ENCODE measurements at places on chromosomes 5 and 9. TPM values are rescaled to one million over a fixed set of nuclear protein-coding genes. Genes with fewer than 3 reads are reported as not detected.

GRCh38 chr5:127595484-127596368 is 53.2 kb upstream of the CTXN3 start:
- DNase-seq: no peak

DNA sequence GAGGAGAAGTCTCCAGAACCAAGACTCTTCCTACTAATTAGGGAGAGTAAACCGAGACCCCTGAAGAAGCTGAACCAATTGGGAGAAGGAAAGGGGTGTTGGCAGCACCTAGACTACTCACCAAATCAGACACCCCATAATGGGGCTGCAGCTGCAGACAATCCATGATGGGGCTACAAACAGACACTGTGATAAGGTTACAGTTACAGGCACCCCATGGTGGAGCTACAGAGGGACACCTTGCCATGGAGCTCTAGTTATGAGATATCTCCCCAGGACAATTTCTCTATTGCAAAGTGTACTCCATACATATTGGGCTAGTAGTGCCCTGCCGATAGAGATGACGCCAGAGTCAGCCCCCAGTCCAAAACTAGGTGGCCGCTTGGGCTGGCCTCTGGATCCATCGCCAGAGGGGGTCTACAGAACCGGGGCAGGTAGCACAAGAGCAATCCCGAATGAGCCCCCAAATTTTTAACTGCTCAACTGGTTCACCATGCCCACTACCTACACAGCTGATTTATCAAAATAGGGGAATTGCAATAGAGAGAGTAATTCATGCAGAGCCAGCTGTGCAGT is 2.1 kb upstream of the NANS start:
- DNase-seq: no peak

Gene KCNV2
- polyA plus RNA-seq: 0.15 TPM

DNA sequence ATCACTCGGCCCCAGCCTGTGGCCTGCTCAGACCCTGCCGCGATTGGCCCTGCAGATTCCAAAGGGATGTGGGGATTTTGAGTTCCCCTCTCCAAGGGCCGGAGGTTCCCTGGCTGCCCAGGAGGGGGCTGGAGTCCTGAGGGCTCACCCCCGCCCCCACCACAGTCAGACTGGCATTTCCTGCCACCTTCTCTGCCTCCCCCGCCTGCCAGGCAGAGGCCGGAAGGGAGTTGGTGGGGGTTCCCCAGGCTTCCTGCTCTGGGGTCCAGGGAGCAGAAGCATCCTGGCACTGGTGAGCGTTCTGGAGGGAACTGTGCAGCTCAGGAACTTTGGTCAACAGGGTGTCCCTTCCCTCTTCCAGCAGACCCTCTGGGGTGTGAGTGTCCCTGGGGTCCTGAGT is 70.6 kb downstream of the RXRA start:
- DNase-seq: no peak

- no peak for DNase-seq
Observed at GRCh38 chr5:175124821-175125220, 319.2 kb downstream of the DRD1 start.

DNA sequence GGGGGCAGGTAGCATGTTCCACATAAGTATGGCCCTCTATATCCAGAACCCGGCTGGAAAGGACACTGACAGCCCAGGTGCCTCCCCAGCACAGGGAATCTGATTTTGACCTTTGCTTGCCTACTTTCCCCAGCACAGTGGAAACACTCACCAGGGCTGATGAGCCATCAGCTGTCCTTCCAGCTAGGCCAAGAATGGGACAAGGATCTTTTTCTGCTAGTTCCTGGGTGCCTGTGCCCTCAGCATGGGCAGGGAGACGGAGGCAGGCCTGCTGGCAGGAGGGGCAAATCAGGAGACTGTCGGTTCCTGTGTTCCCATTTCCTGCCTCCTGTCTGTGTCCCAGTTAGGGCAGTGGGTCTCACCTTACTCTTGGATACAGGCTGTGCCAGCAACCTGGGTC is 1.1 kb downstream of the CYFIP2 start:
- DNase-seq: no peak
